Right hindlimb (tissue), 1 donor: ENCODE measurements at places on chromosomes 7 and 10.
A peak's percentile ranks its signal among the peaks of the same experiment; 100 is the strongest.

- DNase-seq = no peak
These were observed 19.3 kb downstream of the VWA2 start for GRCh38 chr10:114258274-114258840.

- no peak for DNase-seq
These were observed 57.7 kb downstream of the SLIT1 start for GRCh38 chr10:97128039-97128492.

- DNase-seq = no peak
These were observed 238.1 kb downstream of the BMPER start for GRCh38 chr7:34143402-34143801.

- DNase-seq = no peak
These were observed 4.4 kb downstream of the UNCX start for GRCh38 chr7:1236831-1237701.

- DNase-seq = no peak
These were observed 38.2 kb downstream of the PPP1R3A start for GRCh38 chr7:113880559-113880958.

DNA sequence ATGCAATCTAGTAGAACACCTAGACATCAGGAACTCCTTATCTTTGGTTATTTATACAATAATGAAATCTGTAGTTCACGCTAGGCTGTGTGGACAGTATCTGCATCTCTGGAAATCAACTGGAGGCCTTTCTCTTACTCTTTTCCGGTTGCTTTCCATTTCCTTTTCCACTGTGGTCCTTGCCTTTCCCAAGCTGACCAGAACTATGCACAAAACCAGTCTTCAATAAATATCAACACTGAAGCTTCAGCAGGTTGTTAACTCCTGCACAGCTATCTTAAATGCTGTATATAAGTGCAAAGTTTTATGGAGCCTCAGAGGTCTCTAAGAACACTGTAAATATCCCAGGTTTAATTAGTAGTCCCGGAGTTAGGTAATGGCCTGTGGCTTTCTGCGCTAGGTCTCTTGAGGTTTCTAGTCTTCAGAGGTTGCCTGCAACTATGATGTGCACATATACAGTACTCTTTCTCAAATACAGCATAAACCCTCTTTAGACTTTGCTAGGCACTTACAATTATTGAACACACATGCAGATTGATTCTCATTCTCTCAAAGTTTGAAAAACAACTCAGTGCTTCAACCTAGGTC is 2.4 kb downstream of the KLLN start:
- DNase-seq = peak; percentile 19

GRCh38 chr7:102122026-102122425 is 164.6 kb upstream of the SH2B2 start:
- DNase-seq = no peak

GRCh38 chr7:47704936-47705335 is 123.0 kb upstream of the TNS3 start:
- DNase-seq = no peak

DNA sequence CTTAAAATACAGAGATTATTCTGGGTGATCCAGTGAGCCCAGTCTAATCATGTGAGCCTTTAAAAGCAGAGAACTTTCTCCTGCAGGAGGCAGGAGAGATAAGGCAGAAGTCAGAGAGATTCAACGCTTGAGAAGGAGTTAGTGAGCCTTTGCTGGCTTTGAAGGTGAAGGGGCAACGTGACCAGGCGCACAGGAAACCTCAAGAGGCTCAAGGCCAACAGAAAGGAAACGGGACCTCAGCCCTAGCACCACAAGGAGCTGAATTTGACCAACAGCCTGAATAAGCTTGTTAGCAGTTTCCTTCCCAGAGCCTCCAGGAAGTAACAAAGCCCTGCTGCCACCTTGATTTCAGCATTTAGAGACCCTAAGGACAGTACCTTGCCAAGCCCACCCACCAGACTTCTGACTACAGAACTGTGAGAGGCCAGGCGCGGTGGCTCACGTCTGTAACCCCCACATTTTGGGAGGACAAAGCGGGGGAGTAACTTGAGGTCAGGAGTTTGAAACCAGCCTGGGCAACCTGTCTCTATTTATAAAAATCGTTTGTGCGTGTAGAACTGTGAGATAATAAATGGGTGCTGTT is 87.3 kb upstream of the KAT6B start:
- DNase-seq = no peak

DNA sequence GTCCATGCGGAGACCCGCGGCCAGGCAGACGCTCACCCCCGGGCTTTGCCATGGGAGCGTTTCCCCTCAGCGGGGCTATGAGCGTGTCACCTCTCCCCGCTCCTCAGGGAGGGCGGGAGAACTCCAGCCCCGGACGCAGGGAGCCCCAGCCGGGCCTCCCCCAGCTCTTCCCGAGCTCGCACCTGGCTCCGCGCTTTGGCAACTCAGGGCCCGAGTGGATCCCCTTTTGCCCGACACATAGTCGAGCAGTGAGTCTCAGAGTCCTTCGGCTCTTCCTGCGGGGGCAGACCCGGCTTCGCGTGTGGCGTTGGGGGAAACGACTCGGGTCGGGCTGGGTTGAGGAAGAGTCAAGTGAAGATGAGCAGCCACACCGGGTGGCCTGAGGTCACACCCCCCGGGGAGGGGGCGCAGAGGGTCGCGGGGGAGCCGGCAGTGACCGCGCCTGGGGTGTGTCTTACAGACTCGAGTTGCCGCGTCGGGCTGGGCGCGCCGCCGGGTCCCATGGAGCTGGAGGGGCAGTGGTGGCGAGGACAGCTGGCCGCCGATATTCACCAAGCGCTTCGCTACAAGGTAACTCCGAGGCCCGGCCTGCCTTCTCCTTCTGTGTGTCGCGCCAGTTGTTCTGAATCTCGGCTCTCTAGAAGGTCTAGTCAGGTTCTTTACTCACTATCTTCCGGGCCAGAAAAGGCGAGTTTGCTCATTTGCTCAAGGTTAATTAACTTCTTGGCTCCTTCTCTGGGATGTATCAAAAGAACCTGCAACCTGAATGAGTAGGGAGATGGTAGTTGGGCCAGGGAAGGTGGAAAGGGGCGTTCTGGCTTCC is 721 bp downstream of the CCNJ start:
- peak; percentile 77 for DNase-seq

- peak; percentile 34 for DNase-seq
These were observed 164.7 kb upstream of the HPS1 start for GRCh38 chr10:98611436-98611835.

DNA sequence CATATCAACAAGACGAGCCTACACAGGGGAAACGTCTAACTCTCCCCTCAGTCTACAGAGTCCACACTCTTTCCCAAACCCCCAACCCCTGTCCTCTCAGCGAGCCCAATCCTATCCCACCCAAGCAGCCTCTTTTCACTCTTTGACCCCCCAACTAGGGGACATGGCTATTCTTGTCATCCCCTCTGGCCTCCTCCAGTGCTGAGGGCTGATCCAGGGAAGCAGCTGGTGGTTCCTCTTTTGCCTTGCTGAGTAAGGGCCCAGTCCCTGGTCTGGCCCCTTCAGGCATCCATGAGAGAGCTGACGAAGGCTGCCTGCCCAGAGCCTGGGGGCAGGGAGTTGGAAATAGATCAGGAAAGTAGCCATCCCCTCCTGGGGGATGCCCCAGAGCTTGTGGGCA is 6.4 kb downstream of the NOBOX start:
- DNase-seq = no peak

- no peak for DNase-seq
These were observed 77.5 kb downstream of the ARID5B start for GRCh38 chr10:61978965-61979364.

GRCh38 chr7:45402480-45403218 is 171.5 kb upstream of the ADCY1 start:
- no peak for DNase-seq

- no peak for DNase-seq
These were observed 148.7 kb downstream of the SPAG6 start for GRCh38 chr10:22494007-22494406.

DNA sequence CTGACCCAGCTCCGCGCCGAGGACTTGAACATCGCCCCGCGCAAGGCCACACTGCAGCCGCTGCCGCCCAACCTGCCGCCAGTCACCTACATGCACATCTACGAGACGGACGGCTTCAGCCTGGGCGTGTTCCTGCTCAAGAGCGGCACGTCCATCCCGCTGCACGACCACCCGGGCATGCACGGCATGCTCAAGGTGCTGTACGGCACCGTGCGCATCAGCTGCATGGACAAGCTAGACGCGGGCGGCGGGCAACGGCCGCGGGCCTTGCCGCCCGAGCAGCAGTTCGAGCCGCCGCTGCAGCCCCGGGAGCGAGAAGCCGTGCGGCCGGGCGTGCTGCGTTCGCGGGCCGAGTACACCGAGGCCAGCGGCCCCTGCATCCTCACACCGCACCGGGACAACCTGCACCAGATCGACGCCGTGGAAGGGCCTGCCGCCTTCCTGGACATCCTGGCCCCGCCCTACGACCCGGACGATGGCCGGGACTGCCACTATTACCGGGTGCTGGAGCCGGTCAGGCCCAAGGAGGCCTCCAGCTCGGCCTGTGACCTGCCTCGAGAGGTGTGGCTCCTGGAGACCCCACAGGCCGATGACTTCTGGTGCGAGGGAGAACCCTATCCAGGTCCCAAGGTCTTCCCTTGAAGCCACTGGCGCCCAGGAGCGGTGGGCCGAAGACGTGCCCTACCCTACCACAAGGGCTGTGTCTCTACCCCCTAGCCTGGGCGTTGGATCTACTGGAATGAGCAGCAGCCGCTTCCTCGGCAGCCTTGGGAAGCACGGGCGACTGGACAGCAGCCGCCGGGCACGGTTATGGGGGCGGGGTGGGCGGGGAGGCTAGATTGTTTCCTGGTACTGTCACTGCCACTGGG is 945 bp downstream of the ADO start:
- DNase-seq = peak; percentile 52

- DNase-seq = no peak
These were observed 11.2 kb upstream of the FRMPD2 start for GRCh38 chr10:48285710-48286109.

- no peak for DNase-seq
These were observed 159.5 kb downstream of the PPP1R9A start for GRCh38 chr7:95066737-95067530.

DNA sequence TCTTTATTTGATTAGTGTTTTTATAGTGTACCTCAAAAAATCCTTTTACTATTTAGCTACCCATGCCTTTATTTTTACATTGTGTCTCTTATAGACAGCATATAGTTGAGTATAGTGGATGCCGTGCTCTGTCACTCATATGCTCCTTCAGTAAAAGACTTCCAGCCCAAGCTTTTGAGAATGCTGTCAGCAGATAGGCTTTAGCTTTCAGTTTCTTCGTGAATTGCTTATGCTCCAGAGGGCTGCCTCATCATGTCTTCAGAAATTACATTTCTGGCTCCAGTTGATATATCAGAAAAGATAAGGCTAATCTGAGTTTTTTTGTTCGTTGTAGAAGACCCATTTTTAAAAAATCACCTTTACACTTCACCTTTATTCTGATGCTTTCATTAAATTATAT is 332.0 kb downstream of the NXPH1 start:
- no peak for DNase-seq

- no peak for DNase-seq
These were observed 15.5 kb downstream of the ARMH3 start for GRCh38 chr10:102040305-102041050.

DNA sequence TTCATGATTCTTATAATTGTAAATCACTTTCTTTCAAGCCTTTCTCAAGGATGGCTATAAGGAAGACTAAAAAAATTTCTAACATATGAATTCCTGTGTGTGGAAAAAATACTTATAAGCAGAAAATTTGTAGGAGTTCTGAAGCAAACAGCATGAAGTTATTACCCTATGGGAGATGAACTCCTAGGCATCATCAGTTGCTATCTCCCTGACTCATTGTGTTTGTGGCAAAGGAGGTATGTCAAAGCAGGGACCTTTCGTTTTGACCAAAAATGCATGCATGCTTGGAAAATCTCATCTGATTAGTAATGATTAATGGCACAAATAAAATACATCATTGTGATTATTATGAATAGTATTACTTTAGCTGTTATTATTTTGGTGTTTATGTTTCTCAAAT is 59.4 kb downstream of the CALCR start:
- DNase-seq = no peak

- DNase-seq = no peak
These were observed 109.8 kb downstream of the RAB11FIP2 start for GRCh38 chr10:117936976-117937375.

GRCh38 chr7:135430626-135431025 is 79.3 kb downstream of the CNOT4 start:
- DNase-seq = no peak

GRCh38 chr10:51285601-51286000 is 211.3 kb downstream of the PRKG1 start:
- DNase-seq = no peak

DNA sequence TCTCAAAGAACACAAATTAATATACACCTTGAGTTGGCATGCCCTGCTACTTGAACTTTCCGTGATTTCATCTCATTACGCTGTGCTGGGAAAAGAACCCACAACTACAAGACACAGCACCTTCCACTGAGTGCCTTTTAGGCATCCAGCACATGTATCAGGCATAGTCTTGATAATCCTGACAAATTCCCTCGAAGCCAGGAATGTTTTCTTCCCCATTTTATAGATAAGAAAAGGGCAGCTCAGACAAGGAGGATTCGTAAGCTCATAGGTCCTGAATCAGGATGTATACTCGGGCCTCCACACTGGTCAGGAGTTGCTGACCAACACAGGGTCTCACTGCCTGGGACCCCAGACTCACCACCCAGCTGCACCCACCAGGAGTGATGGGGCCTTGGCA is 368.6 kb downstream of the TNS3 start:
- no peak for DNase-seq

GRCh38 chr7:38842746-38843145 is 66.2 kb downstream of the VPS41 start:
- DNase-seq = no peak

DNA sequence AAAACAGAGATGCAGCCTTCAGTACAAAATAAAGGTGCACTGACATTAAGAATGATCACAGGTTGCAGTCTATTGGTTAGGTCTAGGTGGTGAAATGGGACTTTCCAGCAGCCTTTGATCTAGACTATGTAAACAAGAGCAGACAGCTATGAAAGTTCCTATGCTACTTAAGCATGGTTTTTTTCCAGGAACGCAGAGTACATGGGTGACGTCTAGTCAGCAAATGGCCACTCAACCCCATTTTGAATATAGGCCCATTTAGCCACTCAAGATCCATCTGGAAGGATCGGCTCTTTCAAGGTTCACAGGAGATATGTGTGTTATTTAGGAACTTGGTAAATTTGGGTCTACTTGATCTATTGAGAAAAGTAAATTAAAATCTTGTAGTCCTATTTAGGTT is 1424.6 kb upstream of the LRRTM3 start:
- DNase-seq = no peak

- DNase-seq = no peak
These were observed 340.2 kb downstream of the KCNMA1 start for GRCh38 chr10:77297393-77297739.
